ENCODE measurements at places on chromosomes 11 and 22. TPM values are rescaled to one million over a fixed set of nuclear protein-coding genes. Genes with fewer than 3 reads are reported as not detected.

Gene FGF4
- not detected for total RNA-seq

Gene KRTAP5-8
- not detected for total RNA-seq

Gene HORMAD2
- total RNA-seq = not detected

Gene NPAS4
- total RNA-seq = not detected

Gene RIC3
- 9.8 TPM for total RNA-seq

Gene SYT12
- 1.8 TPM for total RNA-seq

Gene OR2AG1
- total RNA-seq = not detected

Gene RSF1
- total RNA-seq = 9.1 TPM

Gene MMP26
- not detected for total RNA-seq

Gene PHLDA2
- total RNA-seq = not detected

Gene RAB36
- total RNA-seq = 0.42 TPM

Gene OR8A1
- total RNA-seq = not detected

Gene SH3BP1
- 8.2 TPM for total RNA-seq
